ENCODE measurements at places on chromosomes 5 and 9.

DNA sequence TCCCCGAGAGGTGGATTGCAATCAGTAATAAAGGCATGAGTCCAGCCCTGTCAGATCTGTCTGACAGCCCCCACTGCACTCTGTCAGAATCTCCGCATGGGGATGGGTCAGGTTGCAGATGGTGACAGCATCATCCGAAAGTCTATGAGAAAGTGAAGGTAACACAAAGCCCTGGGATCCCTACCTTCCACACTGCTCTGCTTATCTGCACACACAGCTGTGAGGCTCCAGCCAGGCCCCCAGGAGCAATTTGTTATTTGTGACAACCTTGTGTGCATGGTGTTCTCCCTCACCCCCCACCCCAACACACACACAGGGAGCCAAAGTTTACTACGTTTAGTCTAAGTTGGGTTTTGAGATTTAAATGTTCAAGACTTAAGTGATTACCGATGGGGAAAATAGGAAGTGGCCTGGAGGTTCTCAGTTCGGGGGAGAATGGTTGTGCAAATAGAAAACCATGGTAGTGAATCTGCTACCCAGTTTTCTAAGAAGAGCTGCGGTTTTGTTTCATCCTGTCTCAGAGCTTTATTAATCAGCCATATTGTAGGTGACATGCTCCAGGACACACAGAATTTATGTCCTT is 92.7 kb downstream of the SV2C start:
- DNase-seq, result no peak

GRCh38 chr5:14439087-14439871 is 142.3 kb upstream of the OTULINL start:
- no peak for DNase-seq

- no peak for DNase-seq
Measured at GRCh38 chr9:18893491-18893890, 139.5 kb downstream of the SAXO1 start.

DNA sequence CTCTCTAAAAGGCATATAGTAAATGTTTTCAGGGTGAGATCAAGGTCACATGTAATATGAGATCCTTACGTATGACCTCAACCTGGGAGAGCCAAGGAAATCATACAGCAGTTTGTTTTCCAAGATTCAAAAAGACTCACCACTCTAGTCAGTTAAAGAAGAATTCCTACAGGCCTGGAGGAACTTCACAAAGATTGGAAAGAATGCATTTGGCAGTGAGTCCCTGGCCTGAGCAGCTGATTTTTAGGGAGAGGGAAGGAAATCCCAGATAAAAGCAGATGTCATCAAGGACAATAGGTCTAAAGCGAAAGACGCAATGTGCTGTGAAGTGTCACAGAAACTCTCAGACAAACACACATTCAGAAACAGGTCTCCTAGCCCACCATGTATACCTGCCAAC is 424.0 kb upstream of the ZNF462 start:
- no peak for DNase-seq

- no peak for DNase-seq
Measured at GRCh38 chr5:172683264-172683644, 42.2 kb downstream of the NEURL1B start.

DNA sequence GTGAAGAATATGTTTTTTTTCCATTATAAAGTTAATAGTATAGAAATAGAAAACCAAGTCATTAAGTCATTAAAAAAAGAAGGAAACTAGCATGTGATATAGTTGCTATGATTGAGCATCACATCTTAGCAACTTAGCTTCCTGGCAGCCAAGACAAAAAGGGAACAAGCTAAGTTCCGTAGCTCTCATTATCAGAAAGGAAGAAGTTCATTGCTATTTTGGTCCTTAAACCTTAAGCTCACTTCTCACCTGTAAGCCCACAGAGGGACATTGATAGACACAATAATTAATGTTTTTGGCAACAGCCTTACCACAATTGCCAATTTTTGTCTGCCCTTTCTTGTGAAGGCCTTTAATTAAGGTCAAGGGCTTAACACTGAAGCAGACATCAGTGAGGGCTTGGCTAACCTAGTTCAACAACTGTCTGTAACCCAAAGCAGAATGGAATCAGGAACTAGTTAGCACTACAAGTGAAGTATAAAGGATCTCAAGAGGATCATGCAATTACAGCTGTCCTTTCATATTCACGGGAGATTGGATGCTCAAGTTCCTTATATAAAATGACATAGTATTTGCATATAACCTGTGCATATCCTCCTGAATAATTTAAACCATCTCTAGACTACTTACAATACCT is 24.0 kb upstream of the KLF4 start:
- DNase-seq, result no peak

- DNase-seq, result no peak
Measured at GRCh38 chr9:129493002-129493705, 127.7 kb downstream of the C9orf50 start.

- DNase-seq, result peak; percentile 2
Measured at GRCh38 chr5:1733369-1733768, 66.3 kb downstream of the MRPL36 start.

- no peak for DNase-seq
Measured at GRCh38 chr5:168072665-168073064, 218.8 kb upstream of the WWC1 start.

- no peak for DNase-seq
Measured at GRCh38 chr9:135241381-135242048, 154.0 kb downstream of the OLFM1 start.

GRCh38 chr9:134057751-134058701 is 9.8 kb downstream of the BRD3 start:
- no peak for DNase-seq

DNA sequence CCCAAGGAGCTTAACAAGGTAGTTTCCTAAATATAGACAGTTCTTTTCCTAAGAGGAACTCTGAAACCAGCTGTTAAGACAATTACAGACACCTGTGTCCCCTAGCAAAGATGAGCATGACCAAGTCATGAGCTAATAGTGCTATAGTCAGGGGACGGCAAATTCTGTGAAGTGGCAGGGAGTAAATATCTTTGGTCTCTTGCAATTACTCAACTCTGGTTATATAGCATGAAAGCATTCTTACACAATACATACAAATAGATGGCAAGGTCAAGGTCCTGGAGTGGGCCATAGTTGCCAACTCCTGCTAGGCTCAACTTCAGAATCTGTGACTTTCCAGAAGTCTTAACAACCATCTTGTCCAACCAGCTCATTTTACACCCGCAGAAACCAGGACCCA is 103.7 kb downstream of the RFK start:
- no peak for DNase-seq

GRCh38 chr9:127554966-127555839 is 56.9 kb upstream of the STXBP1 start:
- DNase-seq, result no peak

DNA sequence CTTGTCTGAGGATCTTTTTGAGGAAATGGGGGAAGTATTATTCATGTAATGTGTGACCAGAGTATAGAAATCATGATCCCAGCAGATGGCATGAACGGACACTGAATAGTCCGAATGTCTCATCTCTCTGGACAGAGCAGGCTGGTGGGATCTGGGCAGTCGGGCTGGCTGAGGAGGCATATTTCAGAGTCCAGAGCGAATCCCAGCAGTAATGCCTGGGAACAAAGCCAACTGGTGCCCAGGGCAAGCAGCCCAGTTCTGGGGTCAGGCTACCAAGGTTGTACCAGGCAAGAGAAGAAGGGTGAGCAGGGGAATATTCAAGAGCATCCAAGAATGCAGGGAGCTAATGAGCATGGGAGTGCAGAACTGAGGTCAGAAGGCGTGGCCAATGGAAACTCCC is 306.4 kb downstream of the ZSWIM6 start:
- no peak for DNase-seq

GRCh38 chr9:125519734-125520133 is 187.3 kb downstream of the MAPKAP1 start:
- DNase-seq, result no peak

DNA sequence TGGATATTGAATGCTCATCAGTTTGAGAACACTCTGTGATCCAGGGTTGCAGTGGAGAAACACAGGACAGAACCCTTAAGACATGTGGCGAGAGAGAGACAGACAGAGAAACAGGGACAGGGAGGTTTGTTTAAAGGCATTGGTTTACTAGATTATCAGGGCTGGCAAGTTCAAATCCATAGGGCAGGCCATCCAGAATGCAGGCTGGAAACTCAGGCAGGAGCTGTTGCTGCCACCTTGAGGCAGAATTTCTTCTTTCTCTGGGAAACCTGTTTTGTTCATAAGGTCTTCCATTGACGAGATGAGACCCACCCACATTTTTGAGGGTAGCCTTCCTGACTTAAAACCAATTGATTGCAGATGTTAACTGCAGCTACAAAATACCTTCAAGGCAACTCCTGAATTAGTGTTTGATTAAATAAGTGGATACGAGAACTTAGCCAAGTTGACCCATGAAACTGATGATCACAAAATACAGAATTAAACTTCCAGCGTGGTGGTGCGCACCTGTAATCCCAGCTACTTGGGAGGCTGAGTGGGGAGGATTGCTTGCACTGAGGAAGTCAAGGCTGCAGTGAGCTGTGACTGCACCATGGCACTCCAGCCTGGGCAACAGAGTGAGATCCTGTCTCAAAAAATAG is 55.9 kb downstream of the NSUN2 start:
- DNase-seq, result no peak
